ENCODE measurements at places on chromosomes 13 and 19. TPM values are rescaled to one million over a fixed set of nuclear protein-coding genes. Genes with fewer than 3 reads are reported as not detected.

- DNase-seq = no peak
Measured at GRCh38 chr13:94710065-94710781, 2.1 kb downstream of the SOX21 start.

- DNase-seq = no peak
Measured at GRCh38 chr13:104632736-104633135, 1566.5 kb upstream of the SLC10A2 start.

DNA sequence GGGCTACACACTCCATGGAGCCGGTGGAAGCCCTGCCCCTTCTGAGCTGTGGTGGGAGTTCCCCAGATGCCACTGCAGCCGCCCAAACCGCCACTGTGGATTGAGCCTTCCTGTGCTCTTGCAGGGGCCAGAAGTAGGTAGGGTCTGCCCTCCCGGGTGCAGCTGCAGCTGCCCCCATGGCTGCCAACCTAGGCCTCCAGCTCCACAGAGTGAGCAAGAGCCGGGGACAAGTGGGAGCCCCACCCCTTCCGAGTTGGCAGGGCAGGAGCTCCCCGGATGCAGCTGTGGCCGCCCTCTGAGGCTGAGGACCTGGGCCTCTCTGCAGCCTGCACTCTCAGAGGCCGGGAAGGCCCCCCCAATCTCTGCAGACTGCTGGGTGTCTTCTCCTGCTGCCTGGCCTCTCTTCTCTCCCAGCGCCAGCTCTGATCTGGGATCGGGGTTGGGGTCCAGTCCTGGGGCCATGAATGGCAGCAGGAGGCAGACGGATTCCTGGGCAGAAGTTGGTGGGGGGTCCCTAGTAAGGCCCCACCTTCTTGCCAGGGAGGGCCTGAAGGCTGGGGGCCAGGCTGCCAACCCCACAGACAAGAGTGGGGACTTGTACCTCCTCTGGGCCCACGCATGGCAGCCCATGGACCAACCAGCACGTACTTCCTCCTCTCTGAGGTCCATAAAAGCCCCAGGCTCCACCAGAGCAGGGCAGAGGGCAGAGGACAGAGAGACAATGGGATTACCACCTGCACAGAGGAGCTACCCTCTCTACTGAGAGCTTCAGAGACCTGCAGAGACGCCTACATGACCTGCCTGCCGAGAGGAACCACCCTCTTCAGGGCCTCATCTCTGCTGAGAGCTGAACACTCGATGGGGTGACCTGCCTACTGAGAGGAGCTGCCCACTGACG is 28.9 kb downstream of the AP2S1 start:
- peak; percentile 61 for DNase-seq

DNA sequence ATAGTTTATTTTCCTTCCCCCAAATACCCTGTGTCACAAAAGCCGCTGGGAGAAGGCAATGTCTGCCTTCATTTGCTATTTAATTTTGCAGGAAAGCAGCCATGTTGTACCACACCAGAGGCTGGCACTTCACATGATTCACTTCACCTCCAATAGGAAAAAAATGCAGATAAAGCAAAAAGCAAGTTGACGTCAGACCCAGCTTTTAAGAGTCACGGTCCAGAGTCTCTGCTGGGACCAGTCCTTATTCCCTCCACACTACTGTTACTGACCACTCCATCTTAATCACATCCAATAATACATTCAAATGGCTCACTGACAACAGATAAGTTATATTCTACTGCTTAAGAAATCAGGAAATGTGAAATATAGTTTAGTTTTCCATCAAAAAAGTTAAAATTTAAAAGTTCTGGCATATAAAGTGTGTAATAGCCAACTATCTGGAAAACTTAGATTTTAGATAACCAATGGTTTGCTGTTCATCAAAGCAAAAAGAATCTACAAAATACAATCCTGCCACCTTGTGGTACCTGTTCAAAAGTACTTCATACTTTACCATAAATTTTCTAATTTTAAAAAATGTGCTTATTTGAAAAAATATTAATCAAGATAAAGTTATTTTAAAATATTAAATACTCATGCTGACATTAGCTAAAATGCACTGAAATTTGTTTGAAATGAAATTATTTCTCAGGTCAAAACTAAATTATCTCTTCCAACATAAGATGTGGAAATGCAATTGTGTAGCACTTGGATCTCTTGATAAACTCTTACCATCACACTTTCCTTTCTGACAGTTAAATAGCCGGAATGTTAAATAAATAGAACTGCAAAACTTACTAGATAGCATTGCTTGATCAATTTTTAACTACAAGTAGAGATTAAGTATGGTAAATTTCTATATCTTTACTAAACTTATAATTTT is 97.3 kb downstream of the SERP2 start:
- no peak for DNase-seq

DNA sequence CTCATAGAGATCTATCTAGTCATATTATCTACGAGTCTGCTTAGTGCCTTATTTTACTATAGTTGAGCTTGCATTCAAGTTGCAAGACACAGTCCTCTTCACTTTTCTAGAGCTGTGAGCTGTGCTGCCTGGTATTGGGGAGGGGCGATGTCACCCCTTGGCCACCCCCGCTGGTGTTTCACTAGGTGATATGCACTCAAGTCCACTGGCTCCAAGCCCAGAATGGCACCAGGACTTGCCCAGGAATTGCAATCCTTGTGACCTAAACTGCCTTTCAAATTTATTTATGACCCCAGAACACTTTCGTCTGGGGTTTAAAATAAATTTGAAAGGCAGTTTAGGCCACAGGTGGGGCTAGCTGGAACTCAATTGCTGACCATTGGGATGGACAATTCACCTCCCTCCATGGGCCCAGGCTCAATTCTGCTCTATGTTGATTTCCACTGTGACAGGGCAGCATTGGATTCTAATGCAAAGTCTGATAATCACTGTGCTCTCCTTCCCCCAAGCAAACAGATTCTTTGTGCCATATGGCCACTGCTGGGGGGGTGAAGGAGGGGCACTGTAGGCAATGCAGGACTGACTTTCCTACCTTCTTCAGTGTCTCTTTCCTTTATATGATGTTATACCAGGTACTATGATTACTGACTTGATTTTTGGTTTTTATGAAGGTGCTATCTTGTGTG is 1244.2 kb upstream of the MIR17HG start:
- DNase-seq = no peak

- no peak for DNase-seq
Measured at GRCh38 chr13:24066405-24067295, 93.9 kb upstream of the SPATA13 start.

The LEUTX gene
- polyA plus RNA-seq = not detected

DNA sequence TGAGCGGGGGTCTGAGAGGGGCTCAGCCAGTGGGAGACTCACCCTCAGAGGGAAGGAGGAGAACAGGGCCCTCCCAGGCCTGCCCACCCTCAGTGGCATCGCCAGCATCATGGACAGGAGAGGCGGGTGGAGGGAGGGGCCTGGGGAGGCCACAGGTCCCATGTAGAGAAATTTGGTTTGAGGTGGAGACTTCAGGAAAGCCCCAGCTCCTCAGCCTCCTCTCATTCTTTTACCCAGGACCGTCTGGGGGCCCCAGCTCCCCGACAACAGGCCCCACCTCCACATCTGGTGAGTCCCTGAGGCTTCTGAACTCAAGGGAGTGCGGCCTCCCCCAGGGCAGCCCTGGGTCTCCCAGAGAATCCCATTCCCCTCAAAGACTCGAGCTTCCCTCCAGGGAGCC is 3.1 kb downstream of the LILRB1 start:
- DNase-seq = no peak

DNA sequence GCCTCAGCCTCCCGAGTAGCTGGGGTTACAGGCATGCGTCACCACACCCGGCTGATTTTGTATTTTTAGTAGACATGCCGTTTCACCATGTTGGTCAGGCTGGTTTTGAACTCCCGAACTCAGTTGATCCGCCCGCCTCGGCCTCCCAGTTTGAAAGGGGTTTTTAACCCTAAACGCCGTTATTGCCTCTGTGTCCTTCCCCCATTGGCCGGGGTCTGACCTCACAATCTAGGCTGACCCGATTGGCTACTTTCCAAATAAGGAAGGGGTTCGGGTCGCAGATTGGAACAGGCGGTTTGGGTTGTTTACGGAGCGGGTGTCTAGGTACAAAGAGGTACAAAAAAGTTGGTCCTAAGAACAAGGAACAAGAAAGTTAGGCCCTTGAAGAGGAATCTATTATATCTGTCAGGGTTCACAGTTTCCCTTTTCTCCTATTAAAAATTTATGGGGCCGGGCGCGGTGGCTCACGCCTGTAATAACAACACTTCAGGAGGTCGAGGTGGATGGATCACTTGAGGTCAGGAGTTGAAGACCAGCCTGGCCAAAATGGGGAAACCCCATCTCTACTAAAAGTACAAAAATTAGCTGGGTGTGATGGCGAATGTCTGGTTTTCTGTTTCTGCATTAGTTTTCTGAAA is 1.0 kb downstream of the ZNF253 start:
- peak; percentile 45 for DNase-seq

DNA sequence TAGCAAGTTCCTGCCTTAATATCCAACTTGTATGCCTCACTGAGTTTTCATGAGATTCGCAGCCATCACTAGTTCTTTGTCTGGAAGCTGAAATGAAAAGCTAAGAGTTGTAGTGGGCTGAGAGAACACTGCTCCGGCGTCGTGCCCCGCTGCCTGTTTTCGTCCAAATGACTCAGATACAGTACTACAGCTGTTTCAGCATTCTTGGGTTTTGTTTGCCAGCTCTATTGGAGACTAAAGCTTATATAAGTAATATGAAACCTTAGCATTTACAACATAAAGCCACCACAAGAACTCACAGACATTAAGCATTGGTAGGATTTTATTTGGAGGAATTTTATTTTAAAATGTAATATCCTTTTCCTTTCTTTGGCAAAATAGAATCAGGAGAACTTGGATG is 299.7 kb downstream of the DLEU7 start:
- no peak for DNase-seq

DNA sequence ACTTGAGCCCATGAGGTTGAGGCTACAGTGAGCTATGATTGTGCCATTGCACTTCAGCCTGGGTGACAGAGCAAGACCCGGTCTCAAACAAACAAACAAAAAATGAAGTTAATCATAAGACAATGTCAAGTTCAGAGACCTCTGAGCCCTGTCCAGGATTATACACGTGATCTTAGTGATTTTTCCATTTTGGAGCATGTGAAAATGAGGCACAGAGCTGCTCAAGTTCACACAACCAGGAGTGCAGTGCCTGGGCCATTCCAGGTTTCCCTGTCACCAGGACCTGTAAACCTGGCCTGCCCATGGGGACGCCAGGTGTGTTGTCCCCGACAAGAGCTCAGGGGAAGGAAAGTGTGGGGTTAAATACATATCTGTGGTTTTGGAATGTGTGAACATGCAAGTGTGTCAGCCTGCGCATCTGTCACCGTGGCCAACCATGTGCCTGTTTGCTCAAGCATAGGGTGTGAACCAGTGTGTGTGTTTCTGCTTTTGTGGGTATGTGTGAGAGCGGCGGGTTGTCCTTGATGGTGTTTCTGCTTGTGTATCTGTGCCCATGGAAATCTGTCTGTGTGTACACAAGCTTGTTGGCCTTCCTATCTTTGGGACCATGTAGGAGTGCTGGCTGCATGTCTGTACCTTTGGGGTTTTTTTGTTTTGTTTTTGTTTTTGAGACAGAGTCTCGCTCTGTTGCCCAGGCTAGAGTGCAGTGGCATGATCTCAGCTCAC is 1.5 kb upstream of the FXYD1 start:
- DNase-seq = no peak

GRCh38 chr19:39974377-39975155 is 3.6 kb downstream of the PSMC4 start:
- DNase-seq = no peak

DNA sequence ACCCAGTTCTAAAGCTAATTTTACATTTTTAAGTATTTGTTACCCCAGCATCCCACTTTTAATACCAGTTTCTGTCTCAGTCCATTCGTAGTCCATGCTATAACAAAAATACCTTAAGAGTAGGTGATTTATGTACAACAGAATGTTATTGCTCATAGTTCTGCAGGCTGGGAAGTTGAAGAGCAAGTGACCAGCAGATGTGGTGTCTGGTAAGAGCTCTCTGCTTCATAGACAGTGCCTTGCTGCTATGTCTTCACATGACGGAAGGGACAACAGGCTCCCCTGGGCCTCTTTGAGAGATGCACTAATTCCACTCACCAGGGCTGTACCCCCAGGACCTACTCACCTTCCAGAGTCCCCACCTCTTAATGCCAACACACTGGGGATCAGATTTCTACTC is 96.6 kb downstream of the COL4A2 start:
- no peak for DNase-seq

GRCh38 chr13:26589754-26590153 is 32.3 kb downstream of the WASF3 start:
- DNase-seq = no peak

The IGFLR1 gene
- 70.2 TPM for polyA plus RNA-seq

The TNFSF13B gene
- 3.0 TPM for polyA plus RNA-seq

DNA sequence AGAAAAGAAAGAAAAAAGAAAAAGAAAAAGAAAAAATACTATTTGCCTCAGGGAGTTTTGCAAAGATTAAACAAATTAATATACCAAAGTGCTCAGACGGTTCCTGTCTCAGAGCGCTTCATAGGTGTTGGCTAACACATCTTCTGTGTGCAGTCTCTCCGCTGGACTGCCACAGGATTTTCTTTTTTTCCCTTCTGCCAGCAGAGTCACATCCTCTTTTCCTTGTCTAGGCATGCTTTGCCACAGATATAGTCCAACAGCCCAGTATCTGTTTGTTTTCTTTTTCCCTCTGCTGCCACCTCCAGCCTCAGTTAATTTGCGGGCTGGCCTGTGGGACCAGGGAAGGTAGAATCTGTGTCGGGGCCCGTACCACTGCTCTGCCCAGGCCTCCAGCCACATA is 3.4 kb upstream of the URAD start:
- no peak for DNase-seq

DNA sequence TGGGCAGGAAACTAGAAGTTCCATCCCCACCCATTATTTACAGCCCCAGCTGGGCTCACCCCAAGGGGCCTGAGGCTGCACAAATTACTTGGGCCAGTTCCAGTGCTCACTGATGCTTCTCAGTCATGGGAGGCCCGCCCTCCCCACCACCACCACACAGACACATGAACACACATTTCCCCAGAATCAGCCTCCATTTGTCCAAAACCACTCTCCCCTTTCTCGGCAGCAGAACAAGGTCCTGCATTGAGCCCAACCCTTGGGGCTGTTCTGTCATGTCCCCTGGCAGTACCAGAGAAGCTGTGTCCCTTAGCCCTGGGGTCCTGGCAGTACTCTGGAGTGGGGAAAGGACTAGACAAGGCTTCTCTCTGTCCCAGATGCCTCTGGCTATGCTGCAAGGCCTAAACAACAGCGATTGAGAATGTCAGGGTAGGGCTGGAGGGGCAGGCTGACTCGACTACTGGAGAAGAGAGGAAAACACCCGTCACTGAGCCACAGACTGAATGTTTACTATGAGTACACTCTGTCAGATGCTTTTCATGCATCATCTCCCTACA is 21.8 kb downstream of the SAMD4B start:
- DNase-seq = no peak

DNA sequence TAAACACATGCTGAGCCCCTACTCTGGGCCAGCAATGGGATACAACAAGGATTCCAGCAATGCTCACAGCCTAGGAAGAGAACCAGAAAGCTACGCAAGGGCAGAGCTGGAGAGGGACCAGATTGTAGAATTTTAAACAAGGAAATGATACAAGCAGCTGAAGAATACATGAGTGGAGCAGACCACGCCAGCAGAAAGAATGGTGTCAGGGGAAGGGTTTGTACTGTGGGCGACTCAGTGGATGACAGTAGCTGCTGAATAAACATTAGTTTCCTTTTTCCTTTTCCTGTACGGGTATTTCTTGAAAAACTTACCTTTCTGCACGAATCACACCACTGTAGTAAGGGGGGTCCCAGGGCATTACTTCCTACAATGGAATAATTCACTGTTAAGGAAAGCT is 30.7 kb downstream of the MIPEP start:
- no peak for DNase-seq
